Mesendoderm (in vitro differentiated cells): ENCODE measurements at places on chromosomes 7 and 10.

- DNase-seq = no peak
Observed at GRCh38 chr10:120507651-120508050, 50.6 kb downstream of the PLPP4 start.

- DNase-seq = peak; percentile 55
Observed at GRCh38 chr7:120725376-120726039, 132.4 kb downstream of the TSPAN12 start.

- no peak for DNase-seq
Observed at GRCh38 chr7:43753271-43753810, 5.1 kb upstream of the BLVRA start.

GRCh38 chr7:152202056-152202455 lies 176.6 kb downstream of the GALNT11 start:
- DNase-seq = no peak

DNA sequence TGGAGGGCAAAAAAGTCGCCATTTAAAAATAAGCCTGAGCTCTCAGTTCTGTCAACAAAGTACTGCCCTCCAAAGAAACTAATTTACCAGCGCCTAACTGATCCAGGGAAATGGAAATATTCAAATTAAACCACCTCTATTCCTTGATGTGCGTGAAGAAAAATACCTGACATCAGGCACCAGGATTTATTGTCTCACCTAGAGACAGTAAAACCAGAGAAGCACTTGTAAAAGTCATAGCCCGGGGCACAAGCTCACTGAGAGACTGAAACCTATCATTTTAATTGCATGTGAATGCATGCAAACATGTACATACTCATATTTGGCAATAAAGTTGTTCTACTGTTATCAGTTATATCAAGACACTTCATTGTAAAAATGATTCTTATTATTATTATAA lies 147.3 kb upstream of the VSTM2A start:
- peak; percentile 8 for DNase-seq

- no peak for DNase-seq
Observed at GRCh38 chr7:132345543-132346129, 230.6 kb downstream of the PLXNA4 start.

- DNase-seq = no peak
Observed at GRCh38 chr10:15843695-15844094, 16.6 kb downstream of the MINDY3 start.

- peak; percentile 13 for DNase-seq
Observed at GRCh38 chr7:124688991-124689390, 76.6 kb downstream of the GPR37 start.

DNA sequence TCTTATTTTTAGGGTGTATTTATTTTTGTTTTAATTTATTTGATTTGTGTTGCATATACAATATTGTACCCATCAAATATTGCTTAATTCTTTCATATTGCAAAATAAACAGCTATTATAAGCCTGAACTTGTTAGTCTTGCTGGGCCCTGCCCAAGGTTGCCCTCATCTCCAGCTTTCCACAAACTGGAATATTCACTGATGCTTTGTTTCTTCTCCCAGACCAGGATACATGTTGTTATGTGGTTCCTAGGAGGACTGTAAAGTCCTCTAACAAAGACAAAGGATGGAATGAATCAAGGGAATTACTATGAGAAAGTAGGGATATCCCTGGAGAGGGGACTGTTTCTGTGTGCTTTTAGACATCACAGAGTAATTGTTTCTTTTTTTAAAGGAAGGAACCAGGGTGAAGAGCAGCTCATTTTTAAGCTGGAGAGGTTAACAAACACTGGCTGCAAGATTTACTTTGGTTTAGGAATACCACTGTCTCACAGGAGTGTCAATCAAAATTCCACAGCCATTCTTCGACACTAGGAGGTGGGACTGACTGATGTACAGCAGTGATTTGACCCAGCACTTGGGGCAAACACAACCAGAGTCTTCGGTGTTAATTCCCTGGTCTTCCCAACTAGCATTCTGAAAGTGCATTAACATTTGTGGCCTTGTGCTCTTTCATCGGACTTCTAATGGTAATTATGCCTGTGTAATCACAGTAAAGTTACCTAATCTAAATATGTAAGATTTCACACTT lies 14.8 kb upstream of the CD36 start:
- DNase-seq = peak; percentile 27

- DNase-seq = peak; percentile 49
Observed at GRCh38 chr7:117072620-117073118, 119.4 kb downstream of the ST7 start.

- DNase-seq = no peak
Observed at GRCh38 chr7:150811-151221, 41.6 kb upstream of the FAM20C start.

DNA sequence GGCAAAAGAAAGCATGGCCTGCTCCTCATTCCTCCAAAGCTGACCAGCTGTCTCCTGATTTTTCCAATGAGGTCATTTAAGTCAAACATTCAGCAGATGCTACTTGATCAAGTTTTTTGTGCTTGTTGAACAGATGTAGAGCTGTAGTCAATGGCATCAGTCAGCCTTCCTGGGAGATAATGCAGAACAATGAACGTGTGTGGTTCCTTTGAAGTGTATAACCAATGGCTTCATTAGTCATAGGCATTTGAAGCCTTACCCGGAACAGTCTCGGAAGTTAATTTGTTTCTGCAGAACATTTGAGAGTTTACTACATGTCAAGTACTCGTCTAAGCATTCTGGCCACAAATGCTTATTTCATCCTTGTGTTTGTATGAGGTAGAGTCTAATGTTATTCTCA lies 227.1 kb downstream of the ADRA2A start:
- no peak for DNase-seq

DNA sequence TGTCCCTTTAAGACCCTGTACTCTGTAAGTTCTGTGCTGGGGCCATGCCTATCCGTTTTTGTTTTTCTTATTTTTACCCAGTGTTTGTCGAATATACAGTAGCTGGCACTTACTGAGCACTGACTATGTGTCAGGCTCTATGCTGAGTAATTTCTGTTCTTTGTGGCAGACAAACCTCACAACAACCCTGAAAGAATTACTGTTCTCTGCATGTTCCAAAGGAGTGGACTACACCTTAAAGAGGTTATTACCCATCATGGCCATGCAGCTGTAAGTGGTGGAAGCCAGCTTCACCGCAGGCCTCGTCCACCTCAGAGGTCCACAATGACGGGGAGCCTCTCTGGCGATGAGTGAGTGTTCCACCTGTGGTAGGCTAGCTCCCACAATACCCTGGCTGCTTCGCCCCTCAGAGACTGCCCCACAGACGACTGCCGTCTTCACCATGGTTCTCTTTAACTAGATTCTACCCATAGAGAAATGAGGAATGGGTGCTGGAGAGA lies 30.1 kb upstream of the RBM20 start:
- DNase-seq = no peak

DNA sequence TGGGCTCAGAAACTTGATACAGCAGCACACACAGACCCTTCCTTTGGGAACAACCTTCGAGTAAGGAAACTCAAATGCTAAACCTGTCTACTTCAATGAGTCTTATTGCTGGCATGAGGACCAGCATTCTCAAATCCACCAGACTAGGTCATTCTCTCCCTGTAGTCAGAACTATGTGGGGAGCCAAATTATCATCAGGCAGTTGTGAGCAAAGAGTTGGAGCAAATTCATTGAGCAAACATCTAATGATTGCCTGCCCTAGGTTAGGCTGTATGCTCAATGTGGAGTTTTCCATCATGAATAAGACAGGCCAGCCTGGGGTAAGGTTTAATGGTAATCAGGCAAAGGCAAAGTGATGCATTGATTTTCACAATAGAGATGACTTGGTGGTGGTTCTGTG lies 3.6 kb downstream of the EPDR1 start:
- no peak for DNase-seq

- no peak for DNase-seq
Observed at GRCh38 chr10:44752451-44753441, 158.4 kb upstream of the TMEM72 start.

- peak; percentile 74 for DNase-seq
Observed at GRCh38 chr10:48505394-48506112, 99.3 kb downstream of the ARHGAP22 start.
